ENCODE measurements at places on chromosomes 4 and X. TPM values are rescaled to one million over a fixed set of nuclear protein-coding genes. Genes with fewer than 3 reads are reported as not detected.

Gene FAM47E
- total RNA-seq: 0.13 TPM

Gene CT47A1
- not detected for total RNA-seq

Gene NR3C2
- total RNA-seq: 20.1 TPM

Gene SPOCK3
- 0.43 TPM for total RNA-seq

Gene CXCL10
- not detected for total RNA-seq

Gene IGFBP7
- 201 TPM for total RNA-seq

Gene SMARCA1
- 18.4 TPM for total RNA-seq

Gene ZCCHC18
- 1.7 TPM for total RNA-seq

Gene HPGD
- total RNA-seq: not detected

Gene MAGED4
- 7.0 TPM for total RNA-seq

Gene PAQR3
- 31.1 TPM for total RNA-seq

Gene CLTRN
- total RNA-seq: not detected

Gene CENPVL2
- total RNA-seq: not detected

Gene PWWP3B
- total RNA-seq: 1.3 TPM

Gene ZNF674
- total RNA-seq: 4.0 TPM

Gene NDNF
- not detected for total RNA-seq

Gene FREM3
- total RNA-seq: not detected

Gene IL15
- 1.9 TPM for total RNA-seq

Gene SUV39H1
- 15.8 TPM for total RNA-seq

Gene SPATA4
- under 0.01 TPM for total RNA-seq

Gene PABPC4L
- 0.65 TPM for total RNA-seq

Gene RAB39B
- total RNA-seq: not detected

Gene FAT4
- total RNA-seq: 67.8 TPM

Gene LDB2
- total RNA-seq: 117 TPM

Gene FAM9B
- total RNA-seq: not detected

Gene MAGEC3
- not detected for total RNA-seq

Gene MTNR1A
- total RNA-seq: not detected

Gene SCRG1
- total RNA-seq: under 0.01 TPM

Gene ADH1A
- total RNA-seq: not detected

Gene NEUROG2
- not detected for total RNA-seq

Gene ARMCX2
- total RNA-seq: 47.0 TPM

Gene FMR1NB
- total RNA-seq: not detected

Gene SNCA
- total RNA-seq: 78.9 TPM

Gene NDST4
- not detected for total RNA-seq

Gene CFAP299
- total RNA-seq: not detected

Gene KLB
- total RNA-seq: under 0.01 TPM

Gene S100P
- not detected for total RNA-seq

Gene P2RY4
- 0.13 TPM for total RNA-seq

Gene GSX2
- not detected for total RNA-seq

Gene ERCC6L
- total RNA-seq: 16.9 TPM

Gene PNMA5
- not detected for total RNA-seq

Gene FAM47A
- total RNA-seq: not detected

Gene ARAF
- 22.8 TPM for total RNA-seq

Gene XG
- total RNA-seq: 0.80 TPM

Gene TBC1D9
- 60.4 TPM for total RNA-seq

Gene RTL5
- total RNA-seq: 0.40 TPM

Gene H2BW2
- not detected for total RNA-seq

Gene UGT8
- not detected for total RNA-seq
